Thoracic aorta (tissue), 2 donors: ENCODE measurements at places on chromosomes 2 and 18. TPM values are rescaled to one million over a fixed set of nuclear protein-coding genes. Genes with fewer than 3 reads are reported as not detected.

CFAP221 gene
- 0.56 TPM for total RNA-seq

DNA sequence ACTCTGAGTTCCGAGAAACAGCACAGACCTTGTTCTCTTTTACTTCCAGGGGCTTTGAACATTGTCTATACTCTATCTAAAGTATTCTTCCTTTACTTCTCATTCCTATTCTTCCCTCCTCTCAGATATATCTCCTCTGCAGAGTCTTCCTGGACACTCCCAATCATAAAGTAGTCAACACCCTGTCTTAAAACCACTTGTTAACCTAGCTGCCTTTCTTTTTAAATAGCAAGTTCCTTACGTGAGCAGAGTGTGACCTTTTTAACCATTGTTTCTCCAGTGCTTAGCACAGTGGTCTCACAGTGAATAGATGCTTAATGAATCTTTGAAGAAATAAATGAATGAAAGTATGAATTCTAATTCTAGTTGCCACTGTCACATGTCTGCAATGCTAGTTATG is 47.4 kb downstream of the PTRHD1 start:
- H3K4me1 ChIP-seq, result no peaks in the 10 kb centered on the region
- peaks cover 8% of the 10 kb centered on the region for H3K36me3 ChIP-seq
- no peaks in the 10 kb centered on the region for H3K27me3 ChIP-seq
- H3K27ac ChIP-seq, result no peak overlapping the region

DNA sequence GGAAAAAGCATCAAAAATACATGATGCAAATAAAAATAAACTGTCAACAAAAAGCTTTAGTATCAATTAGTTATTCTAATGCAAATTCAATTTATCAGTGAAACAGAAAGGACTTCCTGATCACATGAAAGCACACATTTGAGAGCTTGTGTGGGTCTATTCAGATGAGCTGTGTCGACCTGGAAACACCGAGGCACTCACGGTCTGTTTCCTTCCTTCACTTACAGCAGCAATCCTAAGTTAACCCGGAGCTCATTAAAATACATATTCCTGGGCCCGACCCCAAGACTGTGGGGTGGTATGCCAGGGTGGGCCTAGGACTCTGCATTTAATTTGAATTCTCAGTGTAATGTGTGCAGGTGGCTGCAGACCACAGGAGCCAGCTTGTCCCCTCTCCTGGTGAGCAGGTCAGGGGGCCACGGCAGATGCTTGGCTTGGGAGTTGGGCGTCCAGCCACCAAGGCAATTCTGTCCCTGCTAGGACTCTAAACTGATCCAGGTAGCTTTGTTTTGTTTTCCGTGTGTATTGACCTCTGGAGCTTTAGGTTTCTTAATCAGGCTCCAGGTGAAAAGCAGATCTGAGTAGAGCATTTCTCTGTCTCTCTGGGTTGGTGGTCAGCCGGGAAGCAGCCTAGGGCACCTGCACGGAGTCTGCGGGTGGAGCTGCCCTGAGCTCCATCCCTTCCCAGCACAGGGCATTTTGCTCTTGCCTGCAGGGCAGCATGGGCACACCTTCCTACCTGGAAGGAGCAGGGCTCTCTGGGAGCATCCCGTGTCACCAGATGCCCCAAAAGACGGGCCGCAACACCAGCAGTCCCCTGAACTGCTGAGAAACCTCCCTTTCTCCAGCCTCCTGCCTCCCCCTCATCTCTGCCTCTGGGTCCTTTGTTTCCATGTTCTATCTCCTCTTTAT is 9.0 kb downstream of the MBP start:
- no peak for DNase-seq
- H3K36me3 ChIP-seq, result no peaks in the 10 kb centered on the region
- H3K4me1 ChIP-seq, result peaks cover 30% of the 10 kb centered on the region

- no peak overlapping the region for H3K4me3 ChIP-seq
- H3K27ac ChIP-seq, result no peak overlapping the region
- H3K27me3 ChIP-seq, result no peaks in the 10 kb centered on the region
- H3K36me3 ChIP-seq, result no peaks in the 10 kb centered on the region
Measured at GRCh38 chr18:2538844-2539243, 32.5 kb downstream of the METTL4 start.

GRCh38 chr2:238518821-238519186 is 92.1 kb downstream of the ASB1 start:
- no peaks in the 10 kb centered on the region for H3K4me1 ChIP-seq
- H3K36me3 ChIP-seq, result no peaks in the 10 kb centered on the region
- no peak overlapping the region for H3K4me3 ChIP-seq
- H3K27me3 ChIP-seq, result no peaks in the 10 kb centered on the region
- no peak overlapping the region for H3K27ac ChIP-seq

DNA sequence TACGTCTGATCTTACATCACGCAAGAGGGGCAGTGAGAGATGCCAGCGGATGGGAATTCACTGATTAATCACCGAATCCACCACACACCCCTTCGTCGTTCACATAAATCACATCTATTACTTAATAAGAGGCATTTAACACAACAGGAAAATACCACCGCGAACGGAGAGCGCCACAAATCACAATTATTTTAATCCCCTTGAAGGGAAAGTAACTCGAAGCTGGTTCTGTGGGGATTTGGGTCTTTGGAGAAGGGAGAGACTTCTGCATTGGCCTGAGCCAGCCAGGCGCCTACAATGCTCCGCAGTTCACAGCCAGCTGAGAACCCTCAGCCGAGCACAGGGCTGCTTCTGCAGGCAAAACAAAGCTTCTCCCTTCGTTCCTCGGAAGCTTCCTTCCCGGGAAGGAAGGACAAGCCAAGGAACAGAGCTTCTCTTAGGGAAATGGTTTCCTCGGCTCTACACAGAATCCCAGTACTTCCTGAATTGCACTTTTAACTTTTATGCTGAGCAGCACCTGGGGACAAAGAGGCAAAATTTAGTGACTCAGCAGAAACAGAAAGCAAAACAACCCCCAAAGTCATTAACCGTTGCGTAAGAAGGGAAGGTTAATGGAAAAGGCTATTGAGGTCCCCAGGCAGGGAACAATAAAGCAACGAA is at the start of gene LRP1B:
Gene LRP1B, minus strand, starts transcription at position 7 of the 660 bp plus-strand sequence. CDS start 287 bp downstream, outside the sequence.
- H3K4me3 ChIP-seq, result peak within 1 kb of the TSS; percentile 77
- no peaks in the 10 kb centered on the region for H3K27me3 ChIP-seq
- no peak for DNase-seq
- H3K4me1 ChIP-seq, result peaks cover 11% of the 10 kb centered on the region
- H3K36me3 ChIP-seq, result no peaks in the 10 kb centered on the region

DNA sequence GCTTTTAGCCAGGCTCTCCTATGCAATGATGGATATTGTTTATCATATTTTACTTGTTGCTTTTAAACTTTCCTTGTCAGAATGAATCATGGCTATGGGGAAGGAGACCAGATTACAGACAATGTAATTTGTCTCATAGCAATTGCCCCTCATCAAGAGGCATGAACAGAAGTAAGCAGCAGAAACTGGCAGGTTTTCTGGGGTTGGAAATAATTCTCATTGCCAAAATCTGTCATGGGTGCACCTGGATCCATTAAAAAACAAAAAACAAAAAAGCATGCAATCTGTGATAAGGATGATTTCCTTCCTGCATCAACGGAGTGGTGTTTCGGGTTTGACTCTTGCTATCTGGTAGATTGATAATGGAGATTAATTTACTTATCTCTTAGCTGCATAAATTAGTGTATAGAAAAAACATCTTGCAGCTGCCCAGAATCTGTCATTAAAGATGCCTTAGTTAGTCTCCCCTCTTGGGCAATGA is 419.6 kb downstream of the SOX11 start:
- no peak overlapping the region for H3K27ac ChIP-seq
- H3K4me3 ChIP-seq, result no peak overlapping the region
- no peaks in the 10 kb centered on the region for H3K4me1 ChIP-seq
- no peaks in the 10 kb centered on the region for H3K27me3 ChIP-seq
- H3K36me3 ChIP-seq, result no peaks in the 10 kb centered on the region

- no peaks in the 10 kb centered on the region for H3K27me3 ChIP-seq
- H3K27ac ChIP-seq, result peak overlapping the region; percentile 11
Measured at GRCh38 chr2:149579972-149580882, 7.3 kb downstream of the MMADHC start.

DNA sequence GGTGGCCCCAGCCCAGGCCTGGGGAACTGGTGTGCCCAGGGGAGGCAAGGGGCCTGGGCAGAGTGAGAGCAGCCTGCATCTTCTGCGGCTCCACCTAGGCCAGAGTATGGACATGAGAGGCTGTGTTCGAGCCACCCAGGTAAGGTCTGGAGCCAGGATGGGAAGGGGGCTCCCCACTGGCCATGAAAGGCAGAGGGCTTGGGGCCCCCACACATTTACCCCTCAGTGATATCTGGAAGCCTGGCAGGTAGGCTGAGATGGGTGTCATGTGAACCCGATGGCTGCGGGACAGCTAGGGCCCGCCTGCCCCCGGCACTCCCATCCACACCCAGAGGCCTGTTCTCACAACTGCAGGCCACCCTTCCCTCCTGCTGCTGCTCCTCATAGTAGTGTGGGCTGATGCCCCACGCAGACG is 13.2 kb downstream of the ADRA2B start:
- H3K27me3 ChIP-seq, result no peaks in the 10 kb centered on the region
- H3K36me3 ChIP-seq, result no peaks in the 10 kb centered on the region
- peaks cover 18% of the 10 kb centered on the region for H3K4me1 ChIP-seq
- DNase-seq, result no peak

GRCh38 chr2:68235090-68235489 is 17.2 kb downstream of the PPP3R1 start:
- H3K36me3 ChIP-seq, result no peaks in the 10 kb centered on the region
- H3K4me3 ChIP-seq, result no peak overlapping the region
- DNase-seq, result no peak
- H3K4me1 ChIP-seq, result peaks cover 68% of the 10 kb centered on the region
- no peak overlapping the region for H3K27ac ChIP-seq

DNA sequence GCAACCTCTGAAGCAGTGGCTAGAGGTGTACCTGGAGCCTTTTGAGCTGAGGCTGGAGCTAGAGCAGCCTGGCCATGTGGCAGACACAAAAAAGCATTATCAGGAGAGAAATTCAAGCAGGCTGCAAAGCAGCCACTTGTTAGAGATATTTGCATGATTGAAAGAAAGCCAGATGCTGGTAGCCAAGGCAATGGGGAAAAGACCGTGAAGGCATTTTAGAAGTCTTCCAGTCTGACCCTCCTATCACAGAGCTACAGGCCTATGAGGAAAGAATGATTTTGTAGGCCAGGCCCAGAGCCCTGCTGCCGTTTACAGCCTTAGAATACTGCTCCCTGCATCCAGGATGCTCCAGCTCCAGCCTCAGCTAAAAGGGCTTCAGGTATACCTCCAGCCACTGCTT is 41.4 kb upstream of the TNP1 start:
- H3K4me3 ChIP-seq, result no peak overlapping the region
- no peaks in the 10 kb centered on the region for H3K27me3 ChIP-seq
- no peaks in the 10 kb centered on the region for H3K36me3 ChIP-seq
- H3K4me1 ChIP-seq, result no peaks in the 10 kb centered on the region

GRCh38 chr2:162226836-162227235 is 16.4 kb downstream of the FAP start:
- H3K27ac ChIP-seq, result no peak overlapping the region
- no peak overlapping the region for H3K4me3 ChIP-seq
- H3K4me1 ChIP-seq, result no peaks in the 10 kb centered on the region
- H3K36me3 ChIP-seq, result no peaks in the 10 kb centered on the region

DNA sequence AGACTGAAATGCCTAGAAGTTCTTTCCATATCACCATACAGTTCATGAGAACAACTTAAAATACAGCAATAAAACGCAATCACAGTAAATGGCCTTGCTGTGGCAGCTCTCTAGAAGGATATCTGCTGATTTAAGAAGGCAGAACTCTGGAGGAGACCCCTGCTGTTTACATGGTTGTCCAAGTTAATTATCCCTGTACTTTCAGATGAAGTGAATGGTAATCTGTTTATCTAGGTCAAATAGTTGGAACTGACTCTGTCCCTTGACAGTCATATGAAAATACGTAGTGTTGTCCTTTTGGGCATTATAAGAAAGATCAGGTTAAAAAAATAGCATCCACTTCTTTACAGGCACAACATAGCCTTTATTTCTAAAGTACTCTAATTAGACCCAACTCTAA is 115.6 kb downstream of the COLEC12 start:
- DNase-seq, result no peak
- no peaks in the 10 kb centered on the region for H3K4me1 ChIP-seq
- no peak overlapping the region for H3K27ac ChIP-seq
- no peaks in the 10 kb centered on the region for H3K36me3 ChIP-seq
- H3K27me3 ChIP-seq, result no peaks in the 10 kb centered on the region

DNA sequence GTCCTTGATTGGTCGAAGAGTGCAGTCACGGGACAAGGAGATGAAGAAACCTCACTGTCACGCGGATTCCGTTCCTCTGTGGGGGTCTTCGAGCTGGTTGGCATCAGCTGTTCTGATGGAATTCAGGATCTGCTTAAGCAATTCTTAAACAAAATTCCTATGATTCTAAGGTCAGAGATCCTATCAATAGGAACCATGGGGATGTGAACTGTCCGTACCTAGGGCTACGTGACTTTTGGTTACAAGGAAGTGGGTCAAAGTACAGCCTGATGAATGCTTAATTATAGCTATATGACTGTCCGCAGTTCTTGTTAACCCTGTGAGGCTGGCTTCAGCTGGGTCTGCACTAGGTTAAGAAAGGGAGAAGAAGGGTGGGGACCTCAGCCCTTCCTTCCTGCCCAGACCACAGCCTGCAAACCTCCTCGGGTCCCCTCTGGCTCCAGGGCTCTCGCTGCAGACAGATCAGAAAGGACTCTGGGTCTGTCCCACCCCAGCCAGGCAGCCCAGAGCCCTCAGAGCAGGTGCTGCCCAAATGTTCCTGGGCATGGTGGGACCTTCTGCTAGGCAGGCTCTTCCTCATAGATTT is 44.2 kb upstream of the TAF1B start:
- DNase-seq, result no peak
- no peak overlapping the region for H3K27ac ChIP-seq
- no peaks in the 10 kb centered on the region for H3K27me3 ChIP-seq
- H3K4me1 ChIP-seq, result peaks cover 5% of the 10 kb centered on the region
- peak overlapping the region; percentile 41 for H3K4me3 ChIP-seq

C2orf80 gene
- total RNA-seq, result not detected

REG1B gene
- not detected for total RNA-seq
